ENCODE measurements at places on chromosomes 6 and 20. TPM values are rescaled to one million over a fixed set of nuclear protein-coding genes. Genes with fewer than 3 reads are reported as not detected.

Gene ADGRB3
- not detected for total RNA-seq

- H3K4me3 ChIP-seq, result no peak overlapping the region
- no peak overlapping the region for H3K27ac ChIP-seq
- no peaks in the 10 kb centered on the region for H3K36me3 ChIP-seq
- no peaks in the 10 kb centered on the region for H3K4me1 ChIP-seq
- DNase-seq, result no peak
These were observed 9.3 kb upstream of the POM121L2 start for GRCh38 chr6:27321370-27321769.

Gene TTK
- total RNA-seq, result 51.1 TPM

DNA sequence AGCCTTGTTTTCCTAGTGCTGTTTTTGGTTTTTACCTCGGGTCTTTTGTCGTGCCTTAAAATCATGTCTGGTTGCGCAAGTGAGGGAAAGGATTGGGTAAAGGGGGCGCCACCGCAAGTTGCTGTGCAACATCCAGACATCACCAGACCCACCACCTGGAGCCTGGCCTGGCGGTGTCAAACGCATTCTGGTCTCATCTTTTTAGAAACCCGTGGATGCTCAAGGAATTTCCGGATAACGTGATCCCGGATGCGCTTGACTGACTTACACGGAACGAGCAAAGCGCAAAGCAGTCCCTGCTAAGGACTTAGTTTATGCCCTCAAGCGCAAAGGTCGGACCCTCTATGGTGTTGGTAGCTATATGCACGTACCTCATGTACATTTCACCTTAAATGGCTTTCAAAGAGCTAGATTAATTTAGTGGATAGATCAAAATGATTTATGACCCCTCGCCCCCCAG, 105.2 kb downstream of the OR2B2 start:
- H3K27ac ChIP-seq, result peak overlapping the region; percentile 94
- peaks cover 32% of the 10 kb centered on the region for H3K4me1 ChIP-seq
- peak overlapping the region; percentile 90 for H3K4me3 ChIP-seq
- peaks cover 3% of the 10 kb centered on the region for H3K27me3 ChIP-seq
- peaks cover 8% of the 10 kb centered on the region for H3K36me3 ChIP-seq
- peak; percentile 58 for DNase-seq

- no peaks in the 10 kb centered on the region for H3K4me1 ChIP-seq
- DNase-seq, result no peak
- no peaks in the 10 kb centered on the region for H3K36me3 ChIP-seq
These were observed 120.1 kb upstream of the CDH4 start for GRCh38 chr20:61131944-61132343.

GRCh38 chr6:99821164-99821563, 172.9 kb downstream of the MCHR2 start:
- no peak overlapping the region for H3K4me3 ChIP-seq
- H3K36me3 ChIP-seq, result no peaks in the 10 kb centered on the region
- H3K27ac ChIP-seq, result no peak overlapping the region
- peaks cover 28% of the 10 kb centered on the region for H3K27me3 ChIP-seq
- no peak for DNase-seq

GRCh38 chr20:51695574-51696303, 72.5 kb downstream of the ATP9A start:
- H3K27me3 ChIP-seq, result peaks cover 11% of the 10 kb centered on the region
- H3K4me1 ChIP-seq, result peaks cover 13% of the 10 kb centered on the region
- H3K27ac ChIP-seq, result no peak overlapping the region
- no peak overlapping the region for H3K4me3 ChIP-seq

All from activated naive CD4-positive, alpha-beta T cell treated with anti-CD3 and anti-CD28 coated beads for 36 hours (primary cell).